ENCODE measurements at places on chromosomes 12 and 14.
A peak's percentile ranks its signal among the peaks of the same experiment; 100 is the strongest.

DNA sequence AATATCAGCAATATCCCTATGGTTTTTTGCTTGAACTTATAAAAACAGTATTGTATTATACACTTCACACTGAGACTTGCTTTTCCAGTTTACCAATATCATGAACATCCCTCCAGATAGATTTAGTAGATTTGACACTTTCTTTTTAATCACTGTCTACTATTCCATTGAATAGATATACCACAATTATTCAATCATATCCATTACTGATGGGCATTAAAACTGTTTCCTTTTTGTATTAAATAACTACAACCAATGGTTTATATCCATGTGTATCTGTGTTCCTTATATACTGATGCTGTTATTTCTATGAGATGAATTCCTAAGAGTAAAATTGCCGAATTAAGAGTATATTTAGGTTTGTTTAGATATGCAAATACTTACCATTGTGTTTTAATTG is 13.0 kb upstream of the DHRS7 start:
- no peak for DNase-seq

DNA sequence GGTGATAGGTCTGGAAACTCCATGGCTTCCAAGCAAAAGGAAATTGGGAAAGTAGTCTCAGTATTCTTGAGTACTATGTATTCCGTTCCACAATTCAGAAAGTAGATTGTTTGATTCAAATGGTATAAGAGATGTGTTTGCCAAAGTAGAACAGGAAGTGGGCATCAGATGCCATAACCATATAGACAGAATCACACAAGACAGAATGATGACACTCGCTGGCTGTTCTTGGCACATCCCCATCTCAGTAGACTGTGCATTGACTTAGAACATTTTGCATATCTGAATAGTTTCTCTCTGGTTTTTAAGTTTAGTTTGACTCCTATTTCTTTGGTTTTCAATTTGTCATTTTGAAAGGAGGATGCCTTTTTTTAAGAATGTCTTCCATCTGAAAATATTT is 221.1 kb upstream of the RGS6 start:
- DNase-seq = no peak

- no peak for DNase-seq
These were observed 26.7 kb downstream of the GTF2A1 start for GRCh38 chr14:81193924-81194633.

- peak; percentile 99 for DNase-seq
These were observed 44.3 kb downstream of the KRT80 start for GRCh38 chr12:52147367-52147963.

DNA sequence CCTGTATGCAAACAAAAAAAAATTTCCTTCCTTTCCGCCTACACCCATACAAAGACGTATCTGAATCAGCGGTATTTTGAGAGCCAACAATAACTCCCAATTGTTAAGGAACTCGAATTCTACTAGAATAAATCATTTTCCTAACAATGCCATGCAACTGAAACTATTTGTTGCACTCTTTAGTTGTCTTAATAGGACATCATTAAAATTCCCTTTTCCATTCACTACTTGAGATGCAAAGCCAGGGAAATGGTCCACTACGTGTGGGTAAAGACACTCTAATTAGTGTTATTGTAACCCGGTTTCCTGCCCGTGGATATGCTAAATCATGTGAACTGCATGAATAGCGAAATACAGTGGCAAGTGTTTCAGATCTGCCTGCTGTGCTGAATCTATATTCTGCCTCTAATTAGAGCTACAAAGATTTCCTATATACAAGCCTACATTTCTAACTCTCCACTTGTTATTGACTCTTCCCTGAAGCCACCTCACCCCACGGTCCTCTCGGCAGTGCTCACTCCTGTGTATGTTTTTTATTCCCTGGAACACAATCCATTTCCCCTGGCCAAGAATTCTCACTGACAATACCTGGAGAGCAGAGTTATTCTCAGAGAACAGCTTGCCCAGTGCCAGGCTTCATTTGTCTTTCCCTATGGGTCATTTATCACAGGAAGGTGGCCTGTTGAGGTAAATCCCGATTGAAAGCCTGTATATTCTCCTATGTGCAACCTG is 168.3 kb downstream of the PAWR start:
- no peak for DNase-seq

GRCh38 chr14:71049435-71050133 is 142.3 kb downstream of the PCNX1 start:
- peak; percentile 30 for DNase-seq

GRCh38 chr12:46351886-46352650 is 20.5 kb downstream of the SLC38A2 start:
- peak; percentile 60 for DNase-seq

DNA sequence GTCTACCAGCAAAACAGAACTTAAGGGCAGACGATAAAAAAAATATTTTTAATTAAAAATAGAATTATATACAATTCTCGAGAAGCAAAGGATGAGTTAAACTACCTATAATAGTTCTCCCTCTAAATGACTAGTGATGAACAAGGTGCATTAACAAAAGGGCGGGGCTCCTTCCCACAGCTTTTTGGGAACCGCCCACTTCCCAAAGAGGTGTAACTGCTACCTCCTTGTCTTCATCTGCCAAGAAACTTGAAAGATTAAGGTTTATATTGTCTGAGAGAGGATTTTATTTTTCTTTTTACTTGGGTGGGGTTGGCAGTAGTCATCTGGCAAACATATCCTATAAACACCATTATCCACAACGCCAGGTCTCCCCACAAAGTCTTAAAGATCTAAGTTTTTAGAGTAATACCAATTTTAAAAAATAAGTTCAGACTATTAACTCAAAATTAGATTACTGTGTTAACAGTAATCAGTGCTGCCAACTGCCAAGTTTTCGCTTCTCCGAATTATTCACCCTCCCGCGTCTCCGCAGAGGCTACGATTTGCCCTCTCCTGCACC is 938 bp downstream of the RALGAPA1 start:
- no peak for DNase-seq
